Stimulated activated memory B cell treated with anti-CD40 and anti-IgM and Interleukin-4, amounts not matched to agents 10 μg/mL and 1 μg/mL and 100 μg/mL, for 72 hours (primary cell): ENCODE measurements at places on chromosomes 1 and 21.

- no peak for ATAC-seq
Observed at GRCh38 chr1:94884507-94884906, 42.4 kb downstream of the CNN3 start.

- ATAC-seq: peak; percentile 93
Observed at GRCh38 chr1:8878698-8879463, 395 bp upstream of the ENO1 start.

DNA sequence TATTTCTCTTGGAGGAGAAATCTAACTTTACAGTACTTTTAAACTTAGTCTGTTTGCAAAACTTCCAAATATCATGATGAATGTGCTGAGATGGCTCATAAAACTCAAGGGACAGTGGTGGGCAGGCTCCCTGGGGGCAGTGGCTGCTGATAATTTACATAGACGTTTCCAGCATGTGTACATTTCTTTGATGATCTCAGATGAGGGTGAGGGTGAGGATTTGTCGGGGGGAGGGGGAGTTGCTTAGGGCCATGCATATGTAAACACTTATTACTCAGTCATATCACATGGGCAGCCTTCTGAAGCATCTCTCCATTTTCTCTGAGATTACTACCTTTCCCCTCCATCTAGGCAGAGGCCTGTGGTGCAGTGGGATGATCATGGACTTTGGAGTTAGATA, 152.9 kb upstream of the HMGB4 start:
- ATAC-seq: no peak

GRCh38 chr1:234598974-234599616, 10.9 kb downstream of the IRF2BP2 start:
- no peak for ATAC-seq

GRCh38 chr21:39984286-39984991, 117.2 kb downstream of the PCP4 start:
- ATAC-seq: no peak

GRCh38 chr1:155794605-155795245, 62.3 kb downstream of the GON4L start:
- no peak for ATAC-seq

GRCh38 chr1:20665726-20666125, 4.6 kb upstream of the DDOST start:
- no peak for ATAC-seq

DNA sequence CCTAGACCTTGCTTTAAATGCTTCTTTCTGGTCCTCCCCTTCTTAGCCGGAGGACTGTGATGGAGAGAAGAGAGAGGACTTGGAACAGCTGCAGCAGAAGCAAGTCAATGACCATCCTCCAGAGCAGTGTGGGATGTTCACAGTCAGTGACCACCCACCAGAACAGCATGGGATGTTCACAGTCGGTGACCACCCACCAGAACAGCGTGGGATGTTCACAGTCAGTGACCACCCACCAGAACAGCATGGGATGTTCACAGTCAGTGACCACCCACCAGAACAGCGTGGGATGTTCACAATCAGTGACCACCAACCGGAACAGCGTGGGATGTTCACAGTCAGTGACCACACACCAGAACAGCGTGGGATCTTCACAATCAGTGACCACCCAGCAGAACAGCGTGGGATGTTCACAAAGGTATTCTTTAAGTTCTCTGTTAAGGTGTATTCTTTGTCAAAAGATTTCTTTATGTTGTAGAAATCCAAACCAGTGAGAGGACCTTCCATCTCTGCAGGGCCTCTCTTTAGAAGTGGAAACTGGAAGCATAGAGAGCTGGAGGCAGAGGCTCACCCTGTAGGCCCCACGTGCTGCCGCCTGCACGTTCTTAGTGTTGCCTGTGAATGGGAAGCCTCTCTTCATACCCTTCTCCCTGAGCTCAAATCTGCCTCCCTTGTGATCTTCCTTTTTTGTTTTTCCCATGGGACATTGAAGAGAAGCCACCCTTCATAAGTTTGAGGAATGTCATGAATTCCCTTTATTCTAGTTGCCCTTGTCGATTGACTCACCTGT, 10.6 kb downstream of the PCNT start:
- no peak for ATAC-seq

DNA sequence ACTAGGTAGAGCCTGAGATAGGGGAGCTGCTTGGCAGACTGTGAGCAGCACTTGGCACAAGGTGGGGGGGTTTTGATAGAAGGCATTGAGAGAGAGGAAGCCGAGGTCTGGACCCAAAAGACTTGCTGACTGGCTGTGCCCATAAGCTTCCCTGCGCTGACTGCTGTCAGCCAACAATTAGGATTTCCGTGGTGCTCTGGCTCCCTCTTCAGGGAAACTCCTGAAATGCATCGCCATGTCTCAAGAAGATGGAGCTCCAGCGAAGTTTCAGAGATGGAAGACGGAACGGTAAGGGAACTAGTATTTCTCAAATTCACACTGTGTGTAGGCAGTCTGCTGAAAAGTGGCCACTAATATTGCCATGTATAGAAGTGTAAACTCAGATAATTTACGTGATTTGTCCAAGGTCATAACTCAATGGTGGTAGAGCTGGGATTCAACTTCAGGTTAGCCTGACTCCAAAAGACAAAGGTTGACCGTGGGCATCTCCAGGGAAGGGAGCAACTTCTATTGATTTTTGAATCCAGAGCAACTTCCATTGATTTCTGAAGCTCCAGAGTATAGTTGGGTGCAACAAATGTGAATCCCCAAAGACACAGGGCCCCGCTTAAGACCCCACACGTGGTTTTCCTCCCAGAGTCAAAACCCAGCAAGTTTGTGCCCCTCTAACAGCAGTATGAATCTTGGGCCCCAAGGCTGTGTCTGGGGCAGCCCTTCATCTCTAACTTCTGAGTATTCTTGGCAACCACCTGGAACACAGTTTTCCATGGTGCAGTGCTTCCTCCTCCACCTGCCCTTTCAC, 44.5 kb upstream of the CRNN start:
- ATAC-seq: peak; percentile 60

- no peak for ATAC-seq
Observed at GRCh38 chr1:8541961-8542521, 224.1 kb downstream of the SLC45A1 start.

DNA sequence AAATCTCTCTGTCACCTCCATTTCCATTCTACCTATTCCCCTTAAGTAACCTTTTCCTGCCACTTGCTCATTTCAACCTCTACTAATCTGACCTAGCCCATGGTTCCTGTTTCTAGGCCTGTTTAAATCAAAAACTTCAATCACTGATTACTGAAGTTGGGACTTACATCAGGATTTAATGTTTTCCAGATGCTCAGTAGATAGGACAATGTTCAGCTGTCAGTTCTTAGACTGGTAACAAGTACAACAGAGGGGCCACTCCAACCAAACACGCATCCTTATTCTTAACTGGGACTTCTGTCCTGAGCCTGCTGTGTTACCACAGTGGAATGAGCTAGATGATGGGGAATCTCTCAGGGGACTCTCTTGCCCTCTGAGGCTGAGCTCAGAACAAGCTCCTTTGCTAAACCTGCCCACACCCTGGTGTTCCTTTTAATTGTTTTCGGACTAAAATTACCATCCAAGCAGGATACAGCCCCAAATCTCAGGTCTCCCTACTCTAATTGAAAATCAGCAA, 974.6 kb downstream of the TTLL7 start:
- ATAC-seq: no peak

DNA sequence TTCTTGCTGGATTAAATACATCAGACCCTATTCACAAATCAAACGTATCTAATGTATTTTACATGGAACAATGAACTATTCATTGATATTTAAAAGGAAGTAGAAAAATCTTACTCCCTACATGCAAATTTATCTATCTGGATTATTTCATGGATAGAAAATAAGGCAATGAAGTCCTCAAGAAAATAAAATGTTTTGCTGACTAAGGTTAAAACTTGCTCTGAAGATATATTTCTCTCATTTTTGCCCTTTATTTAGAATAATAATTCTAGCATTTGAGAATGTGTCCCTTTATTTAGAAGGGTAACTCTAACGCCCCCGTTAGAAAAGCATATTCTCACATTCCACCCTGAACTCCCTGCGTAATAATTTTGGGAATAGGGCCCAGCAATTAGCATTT, 627.0 kb upstream of the ZP4 start:
- no peak for ATAC-seq

DNA sequence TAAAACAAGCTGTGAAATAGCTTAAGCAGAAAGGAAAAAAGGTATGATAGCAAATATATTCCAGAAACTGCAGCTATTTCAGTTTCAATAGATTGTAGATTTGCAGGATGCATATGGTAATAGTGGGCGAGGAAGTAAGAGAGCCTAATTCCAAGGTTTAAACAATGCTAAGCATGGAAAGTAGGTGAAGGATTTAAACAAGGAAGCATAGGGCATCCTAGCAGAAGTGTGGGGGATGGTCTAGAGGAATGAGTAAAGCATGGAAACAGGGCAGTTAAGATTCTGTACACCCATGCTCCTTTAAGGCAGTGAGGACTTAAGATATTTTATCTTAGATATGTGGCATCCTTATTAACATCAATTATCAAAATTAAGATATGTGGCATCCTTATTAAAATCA, 2.6 kb downstream of the IVNS1ABP start:
- ATAC-seq: no peak

GRCh38 chr21:41921021-41921420, 32.8 kb downstream of the C2CD2 start:
- peak; percentile 74 for ATAC-seq

DNA sequence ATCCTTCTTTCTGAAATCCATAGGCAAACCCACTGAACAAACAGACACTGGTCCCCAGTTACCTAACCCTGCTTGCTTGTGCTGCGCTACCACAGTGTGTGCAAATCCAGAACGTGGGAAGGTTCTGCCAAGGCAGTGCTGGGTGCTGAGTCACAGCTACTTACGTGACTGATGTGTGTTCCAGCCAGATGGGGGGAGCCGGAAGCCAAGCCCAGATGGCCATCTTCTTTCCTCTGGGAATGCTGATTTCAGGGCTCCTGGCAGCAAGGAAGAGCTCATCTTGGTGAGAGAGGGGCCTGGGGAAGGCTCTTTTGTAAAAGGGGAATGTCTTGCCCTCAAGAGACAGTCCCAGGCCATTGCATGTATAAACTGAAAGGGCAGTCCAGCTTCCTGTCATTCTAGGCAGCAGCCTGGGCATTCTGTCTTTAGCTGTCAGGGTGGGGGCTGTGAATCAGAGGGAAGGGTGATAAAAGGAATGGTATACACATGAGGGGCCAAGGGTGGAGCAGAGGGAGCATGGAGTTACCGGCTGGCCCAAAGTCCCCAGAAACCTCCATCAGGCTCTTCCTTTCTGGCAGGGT, 54.1 kb downstream of the CD46 start:
- no peak for ATAC-seq
